CD4-positive, alpha-beta T cell treated with Interleukin-17A for 1 hour (primary cell): ENCODE measurements at places on chromosomes 7 and 10.

- DNase-seq, result no peak
Observed at GRCh38 chr7:150380463-150380862, 1.3 kb downstream of the ZNF775 start.

DNA sequence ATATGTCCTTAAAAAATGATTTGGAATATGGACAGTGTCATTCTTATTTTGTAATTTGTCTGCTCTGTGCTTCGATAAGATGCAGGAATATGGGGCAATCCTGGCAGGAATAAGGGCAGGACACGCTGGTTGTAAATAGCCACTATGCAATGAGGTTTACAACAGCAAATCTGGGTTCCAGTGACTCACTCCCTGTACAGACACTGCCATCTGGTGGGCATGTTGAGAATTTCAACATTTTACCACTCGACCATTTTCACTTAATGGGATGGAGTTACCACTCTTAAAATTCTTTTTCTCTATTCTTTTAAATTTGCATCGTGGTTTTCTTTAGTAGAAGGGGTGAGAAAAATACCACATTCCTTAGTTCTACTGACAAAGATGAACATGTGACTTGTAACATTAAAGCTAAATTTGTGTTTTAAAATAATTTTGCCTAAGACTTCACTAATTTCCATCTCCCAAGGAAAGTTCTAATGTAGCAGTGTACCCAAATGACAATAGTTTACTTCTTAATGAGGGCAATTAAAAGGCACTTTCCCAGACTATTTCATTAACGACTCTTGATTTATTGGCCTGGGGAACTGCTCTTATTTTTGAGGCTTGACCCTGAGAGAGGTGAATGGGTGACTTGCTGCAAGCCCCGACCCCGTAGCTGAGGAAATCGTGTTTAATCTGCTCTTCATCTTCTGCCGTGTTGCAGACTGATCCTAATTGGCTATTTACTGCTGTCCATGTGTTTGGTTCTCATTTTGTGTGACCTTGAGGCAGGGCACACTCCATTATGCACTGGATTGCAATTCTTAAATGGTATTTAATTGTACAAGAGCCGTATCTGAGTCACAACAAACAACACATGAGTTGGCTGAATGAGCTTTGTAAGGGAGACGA, 173.6 kb upstream of the IMMP2L start:
- peak; percentile 68 for DNase-seq

DNA sequence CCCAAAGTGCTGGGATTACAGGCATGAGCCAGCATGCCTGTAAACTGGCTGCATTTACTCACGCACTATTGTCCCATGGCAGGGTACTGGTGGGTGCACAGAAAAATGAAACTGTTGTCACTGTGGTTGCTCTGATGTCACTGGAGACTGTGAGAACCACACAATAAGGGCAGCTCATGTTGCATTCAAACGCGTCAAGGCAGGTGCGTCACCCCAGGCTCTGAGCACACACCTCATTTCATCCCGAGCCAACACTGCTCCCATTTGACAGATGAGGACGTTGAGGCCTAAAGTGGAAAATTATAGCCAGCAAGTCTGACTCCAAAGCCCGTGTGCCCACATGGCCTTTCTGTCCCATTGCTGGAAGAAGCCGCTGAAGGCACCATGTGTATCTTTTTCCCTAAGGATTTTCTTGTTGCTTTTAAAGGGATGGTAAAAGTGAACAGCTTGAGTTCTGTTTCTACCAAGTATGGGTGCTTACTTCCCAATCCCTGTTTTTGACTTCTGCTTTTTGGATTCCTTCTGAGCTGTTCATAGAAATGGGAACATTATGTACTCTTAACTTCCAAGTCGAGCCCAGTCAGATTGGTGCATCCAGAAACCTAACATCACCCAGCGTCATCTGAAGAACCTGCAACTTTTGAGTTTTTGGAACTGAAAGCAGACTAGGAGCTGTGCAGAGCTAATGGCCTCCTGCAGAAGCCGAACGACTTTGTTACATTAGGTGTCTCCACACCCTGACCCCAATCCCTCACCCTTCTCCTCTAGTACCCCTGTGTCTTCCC, 60.1 kb upstream of the CARD11 start:
- no peak for DNase-seq

GRCh38 chr7:82729172-82730030, 285.8 kb upstream of the CACNA2D1 start:
- peak; percentile 10 for DNase-seq

- DNase-seq, result no peak
Observed at GRCh38 chr10:130341356-130341755, 205.2 kb downstream of the GLRX3 start.

DNA sequence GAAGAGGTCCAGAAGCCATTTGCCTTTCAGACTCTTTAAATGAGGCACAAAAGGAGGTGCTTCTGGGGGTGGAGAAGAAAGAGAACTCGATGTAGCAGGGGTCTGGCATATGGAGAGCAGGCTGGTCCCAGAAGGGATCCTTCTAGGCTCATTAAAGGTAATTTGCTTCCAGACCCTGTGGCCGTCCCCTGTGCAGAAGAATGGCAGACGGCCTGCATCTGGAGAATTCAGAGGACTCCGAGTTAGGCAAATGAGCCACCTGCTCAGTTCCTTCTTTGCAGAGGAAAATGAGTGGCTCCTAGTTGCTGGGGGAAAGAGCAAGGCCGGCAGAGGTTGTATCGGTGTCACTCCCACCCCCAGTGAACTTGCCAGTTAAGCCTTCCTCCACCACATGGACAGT, 73.8 kb upstream of the FAM180A start:
- no peak for DNase-seq

GRCh38 chr10:115826396-115826795, 446.6 kb downstream of the GFRA1 start:
- no peak for DNase-seq

DNA sequence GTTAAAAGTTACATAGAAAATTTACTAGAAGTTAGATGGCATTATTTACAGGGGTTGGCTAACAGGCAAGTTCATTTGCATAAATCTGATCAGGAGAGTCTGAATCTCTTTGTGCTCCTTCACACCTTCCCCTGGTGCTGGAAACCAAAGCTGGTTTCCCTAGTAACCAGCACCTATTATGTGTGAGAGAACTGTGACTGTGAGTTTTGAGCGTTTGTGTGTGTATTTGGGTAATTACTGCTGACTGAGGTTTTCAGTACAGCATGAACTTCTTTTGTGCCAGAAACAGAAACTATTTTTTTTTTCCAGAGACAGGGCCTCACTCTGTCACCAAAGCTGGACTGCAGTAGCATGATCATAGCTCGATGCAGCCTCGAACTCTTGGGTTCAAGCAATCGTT, 10.3 kb upstream of the IFIT1B start:
- peak; percentile 56 for DNase-seq

DNA sequence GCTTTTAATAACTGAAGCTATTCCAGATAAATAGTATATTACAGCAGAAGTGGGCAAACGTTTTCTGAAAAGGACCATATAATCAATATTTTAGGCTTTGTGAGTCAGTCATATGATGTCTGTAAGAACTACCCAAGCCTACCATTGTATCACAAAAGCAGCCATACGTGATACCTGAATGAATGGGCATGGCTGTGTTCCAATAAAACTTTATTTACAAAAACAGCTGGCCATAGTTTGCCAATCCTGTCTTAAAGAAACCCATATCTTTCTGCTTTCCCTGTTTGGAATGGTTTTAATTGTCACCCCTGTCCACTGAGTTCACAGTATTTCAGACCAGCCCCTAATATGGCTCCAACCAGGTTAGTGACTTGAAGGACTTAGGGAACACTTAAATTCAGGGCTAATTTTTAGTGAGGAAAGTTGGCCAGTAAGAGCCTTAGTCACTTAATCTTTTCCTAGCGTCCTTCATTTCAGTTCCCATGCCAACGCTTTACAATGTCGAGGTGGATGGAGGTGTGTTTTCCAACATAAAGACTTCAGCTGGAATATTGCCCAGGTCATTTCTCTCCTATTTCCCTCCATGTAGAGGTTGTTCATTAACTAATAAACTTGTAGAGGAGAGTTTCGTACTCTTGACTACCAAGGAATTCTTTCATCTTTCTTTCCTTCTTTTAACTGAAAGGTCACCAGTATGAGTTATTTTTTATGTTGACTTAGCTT, 184.5 kb downstream of the TRIL start:
- no peak for DNase-seq

- no peak for DNase-seq
Observed at GRCh38 chr10:112250555-112250954, 32.6 kb upstream of the TECTB start.

DNA sequence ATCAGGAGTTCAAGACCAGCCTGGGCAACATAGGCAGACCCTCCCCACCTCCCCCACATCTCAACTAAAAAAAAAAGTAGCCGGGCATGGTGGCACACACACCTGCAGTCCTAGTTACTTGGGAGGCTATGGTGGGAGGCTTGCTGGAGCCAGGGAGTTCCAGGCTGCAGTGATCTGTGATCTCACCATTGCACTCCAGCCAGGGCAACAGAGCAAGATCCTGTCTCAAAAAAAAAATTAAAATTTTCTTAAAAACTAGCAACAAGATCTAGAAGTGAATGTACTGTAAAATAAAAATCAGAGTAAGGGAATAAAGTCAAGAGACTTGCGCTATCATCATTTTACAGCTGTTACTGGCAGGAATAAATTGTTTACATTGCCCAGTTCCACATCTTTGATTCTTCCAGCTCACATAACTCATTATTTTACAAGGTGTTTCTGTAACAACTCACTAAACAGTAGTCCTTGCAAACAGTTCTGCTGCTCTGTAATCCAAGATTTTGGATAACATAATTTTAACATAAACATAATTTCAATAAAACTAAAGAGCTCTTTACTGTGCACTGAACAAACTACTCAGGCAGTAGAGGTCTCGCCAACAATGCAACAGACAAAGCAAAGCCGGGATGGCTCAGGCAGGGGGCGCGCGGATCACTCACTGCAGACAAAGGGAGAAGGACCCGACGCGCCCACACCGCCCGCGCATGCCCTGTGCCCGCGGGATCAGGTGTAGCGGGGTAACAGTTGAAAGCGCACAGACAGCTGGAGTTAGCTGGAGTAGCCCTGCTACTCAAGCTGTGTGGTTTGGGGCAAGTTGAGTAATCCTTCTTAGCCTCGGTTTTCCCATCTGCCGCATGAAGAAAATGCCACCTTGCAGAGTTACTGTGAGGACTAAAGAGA, 73.3 kb upstream of the NFE2L3 start:
- peak; percentile 80 for DNase-seq

DNA sequence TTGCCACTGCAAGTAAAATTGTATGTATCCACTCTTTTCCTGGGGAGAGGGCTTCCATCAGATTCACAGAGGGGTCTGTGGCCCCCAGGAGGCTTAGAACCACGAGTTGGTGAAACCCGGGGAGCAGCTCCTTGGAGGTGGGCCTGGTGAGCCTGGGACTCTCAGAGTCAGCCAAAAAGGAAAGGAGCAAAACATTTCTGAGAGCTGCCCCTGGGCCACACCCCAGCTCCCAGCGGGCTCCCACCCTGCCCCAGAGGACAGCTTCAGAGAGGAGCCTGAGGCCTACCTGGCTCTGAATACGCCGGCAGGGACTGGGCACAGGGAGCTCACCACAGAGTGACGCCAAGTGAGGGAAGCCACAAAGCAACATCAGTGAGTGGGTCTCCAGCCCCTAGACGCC, 56.9 kb downstream of the SH3PXD2A start:
- no peak for DNase-seq

DNA sequence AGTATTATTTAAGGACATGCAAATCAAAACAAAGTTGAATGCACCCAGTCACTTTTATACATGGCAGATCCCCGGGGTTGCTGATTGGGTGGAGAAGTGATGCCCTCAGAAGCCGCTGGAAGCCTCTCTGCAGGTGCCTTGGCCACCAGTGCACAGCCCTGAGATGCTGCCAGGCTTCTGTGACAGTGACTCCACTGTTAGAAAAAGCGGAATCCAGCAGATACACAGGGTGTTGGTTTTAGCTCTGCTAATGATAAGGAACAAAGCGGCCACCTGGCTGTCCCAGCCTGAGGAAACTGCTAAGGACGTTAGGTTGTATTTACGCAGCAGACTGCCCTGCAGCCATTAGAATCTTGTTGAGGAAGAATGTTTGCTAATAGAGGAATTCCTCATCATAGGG, 47.5 kb downstream of the JAKMIP3 start:
- no peak for DNase-seq

- no peak for DNase-seq
Observed at GRCh38 chr7:43926798-43927123, 525 bp downstream of the UBE2D4 start.

- no peak for DNase-seq
Observed at GRCh38 chr7:78172933-78173591, 374.5 kb downstream of the PHTF2 start.

DNA sequence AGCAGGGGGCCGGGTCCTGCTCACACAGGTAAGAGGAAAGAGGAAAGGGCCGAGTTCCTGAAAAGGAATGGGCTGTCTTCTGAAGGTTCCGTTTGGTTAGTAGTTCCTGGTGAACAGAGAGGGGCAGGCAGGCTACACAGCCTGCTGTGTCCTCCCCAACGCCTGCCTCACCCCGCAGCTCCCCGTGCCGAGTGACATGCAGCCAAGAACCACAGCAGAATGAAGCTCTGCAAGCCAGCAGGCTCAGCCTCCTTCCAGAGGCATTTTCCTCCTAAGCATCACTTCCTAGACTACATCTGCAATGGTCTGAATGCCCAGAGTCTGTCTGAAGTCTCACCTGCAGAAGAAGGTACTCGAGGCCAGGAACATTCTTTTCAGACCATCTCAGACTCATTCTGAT, 202.4 kb upstream of the TCERG1L start:
- no peak for DNase-seq

GRCh38 chr7:111113263-111114017, 22.5 kb downstream of the LRRN3 start:
- no peak for DNase-seq

DNA sequence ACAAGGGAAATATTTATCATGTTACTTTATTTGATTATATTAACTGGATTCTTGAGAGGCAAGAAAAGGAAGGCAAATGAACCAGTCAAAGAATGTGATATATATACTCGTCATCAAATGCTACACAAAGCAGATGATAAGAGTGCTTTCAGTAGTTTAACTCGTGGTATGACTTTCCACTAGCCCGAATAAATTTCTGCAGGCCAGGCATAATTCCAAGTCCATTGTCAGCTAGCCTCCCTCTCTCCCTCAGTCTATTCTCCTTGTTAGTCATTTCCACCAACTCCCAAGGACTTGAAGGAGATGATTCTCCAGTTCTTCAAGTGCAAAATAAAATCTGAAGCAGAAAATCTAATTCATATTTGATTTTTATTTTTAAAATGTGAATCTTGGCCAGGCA, 190.5 kb downstream of the GLI3 start:
- no peak for DNase-seq

DNA sequence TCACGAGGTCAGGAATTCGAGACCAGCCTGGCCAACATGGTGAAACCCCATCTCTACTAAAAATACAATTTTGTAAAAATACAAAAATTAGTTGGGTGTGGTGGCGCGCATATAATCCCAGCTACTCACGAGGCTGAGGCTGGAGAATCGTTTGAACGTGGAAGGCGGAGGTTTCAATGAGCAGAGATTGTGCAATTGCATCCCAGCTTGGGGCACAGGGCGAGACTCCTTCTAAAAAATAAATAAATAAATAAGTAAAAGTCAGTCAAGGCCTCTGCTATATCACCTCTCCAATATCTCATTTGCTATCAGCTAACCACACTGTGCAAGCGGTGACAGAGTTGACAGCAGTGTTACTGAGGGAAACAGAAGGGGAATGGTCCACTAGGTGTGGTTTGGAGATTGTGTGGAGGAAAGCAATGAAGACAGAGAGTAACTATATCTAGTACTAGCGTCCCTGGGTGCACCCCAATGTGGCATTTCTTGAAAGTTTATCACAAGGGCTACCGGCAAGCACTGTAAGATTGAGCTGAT, 20.9 kb upstream of the NFE2L3 start:
- DNase-seq, result no peak
